ENCODE measurements at places on chromosomes 11 and 22.

GRCh38 chr11:125649465-125650166, 24.7 kb downstream of the CHEK1 start:
- DNase-seq, result no peak

GRCh38 chr11:9580894-9581293, 7.4 kb downstream of the WEE1 start:
- no peak for DNase-seq

GRCh38 chr11:111878385-111878848, 548 bp downstream of the FDXACB1 start:
- no peak for DNase-seq

DNA sequence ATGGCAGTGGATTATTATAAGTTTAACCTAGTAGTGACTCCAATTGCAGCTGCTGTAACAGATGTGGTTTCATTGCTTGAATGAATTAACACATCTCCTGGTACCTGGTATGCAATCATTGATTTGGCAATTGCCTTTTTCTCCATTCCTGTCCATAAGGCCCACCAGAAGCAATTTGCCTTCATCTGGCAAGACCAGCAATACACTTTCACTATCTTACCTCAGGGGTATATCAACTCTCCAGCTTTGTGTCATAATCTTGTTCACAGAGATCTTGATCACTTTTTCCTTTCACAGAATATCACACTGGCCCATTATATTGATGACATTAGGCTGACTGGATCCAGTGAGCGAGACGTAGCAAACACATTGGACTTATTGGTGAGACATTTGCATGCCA, 128.7 kb upstream of the ZC3H12C start:
- DNase-seq, result no peak

- DNase-seq, result no peak
Measured at GRCh38 chr11:73461964-73462363, 85.8 kb downstream of the RELT start.

DNA sequence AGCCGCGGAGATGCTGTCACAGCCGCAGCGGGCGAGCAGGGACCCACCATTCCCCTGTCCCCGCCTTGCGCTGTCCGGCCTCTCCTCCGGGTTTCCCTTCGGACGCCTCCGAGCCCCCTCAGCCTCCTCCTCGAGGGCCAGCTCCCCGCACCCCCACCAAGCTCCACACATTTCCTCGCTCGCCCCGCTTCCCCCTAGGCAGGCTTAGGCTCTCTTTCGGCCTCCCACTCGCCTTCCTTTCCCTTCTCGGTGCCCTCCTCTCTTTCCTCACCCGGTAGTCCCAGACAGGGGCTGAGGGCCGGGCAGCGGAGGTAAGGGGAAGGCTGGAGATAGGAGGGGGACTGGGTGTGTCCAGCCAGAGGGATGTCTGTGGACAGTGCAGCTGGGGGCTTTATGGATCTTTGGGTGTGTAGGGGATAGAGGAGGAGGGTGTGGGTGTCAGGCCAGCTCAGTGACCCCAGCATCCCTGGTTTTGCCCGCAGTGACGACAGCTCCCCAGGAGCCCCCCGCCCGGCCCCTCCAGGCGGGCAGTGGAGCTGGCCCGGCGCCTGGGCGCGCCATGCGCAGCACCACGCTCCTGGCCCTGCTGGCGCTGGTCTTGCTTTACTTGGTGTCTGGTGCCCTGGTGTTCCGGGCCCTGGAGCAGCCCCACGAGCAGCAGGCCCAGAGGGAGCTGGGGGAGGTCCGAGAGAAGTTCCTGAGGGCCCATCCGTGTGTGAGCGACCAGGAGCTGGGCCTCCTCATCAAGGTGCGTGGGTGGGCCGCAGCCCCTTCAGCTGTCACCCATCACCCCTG, 1.6 kb downstream of the KCNK4 start:
- DNase-seq, result no peak

- DNase-seq, result no peak
Measured at GRCh38 chr11:57279116-57279515, 42.1 kb upstream of the APLNR start.

DNA sequence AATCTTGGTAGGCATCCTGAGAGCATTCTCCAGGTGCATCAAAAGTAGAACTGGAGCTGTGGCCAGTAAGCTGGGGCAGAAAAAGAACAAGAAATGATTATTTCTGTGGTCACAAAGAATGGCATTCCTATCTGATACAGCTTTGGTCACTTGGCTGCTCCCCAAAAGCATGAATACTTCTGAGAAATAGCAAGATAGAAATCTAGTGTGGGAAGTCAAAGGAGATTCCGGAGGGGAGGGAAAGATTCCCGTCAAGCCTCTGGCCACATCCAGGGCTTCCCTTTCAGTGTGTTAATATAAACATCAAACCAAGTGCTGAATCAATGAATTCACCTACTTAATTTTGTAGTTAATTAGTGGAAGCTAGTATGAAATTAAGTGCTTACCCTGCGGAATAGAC, 1185.4 kb downstream of the LRRC4C start:
- no peak for DNase-seq

DNA sequence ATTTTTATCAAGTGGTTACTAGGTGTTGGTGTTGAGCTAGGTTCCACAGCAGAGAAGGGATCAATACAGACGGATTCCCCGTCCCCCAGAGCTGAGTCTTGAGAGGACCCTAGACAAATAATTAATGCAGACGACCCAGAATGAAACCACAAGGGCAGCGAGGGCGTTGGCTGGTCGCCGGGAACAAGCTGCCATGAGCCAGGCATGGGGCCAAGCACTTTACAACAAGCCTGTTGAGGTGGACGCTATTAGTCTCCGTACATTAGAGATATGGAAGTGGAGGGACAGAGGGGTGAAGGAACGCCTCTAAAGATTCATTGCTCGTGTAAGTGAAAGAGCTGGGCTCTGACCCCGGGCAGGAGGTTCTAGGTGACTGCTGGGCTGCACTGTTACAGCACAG, 77.1 kb upstream of the EIF3D start:
- no peak for DNase-seq

DNA sequence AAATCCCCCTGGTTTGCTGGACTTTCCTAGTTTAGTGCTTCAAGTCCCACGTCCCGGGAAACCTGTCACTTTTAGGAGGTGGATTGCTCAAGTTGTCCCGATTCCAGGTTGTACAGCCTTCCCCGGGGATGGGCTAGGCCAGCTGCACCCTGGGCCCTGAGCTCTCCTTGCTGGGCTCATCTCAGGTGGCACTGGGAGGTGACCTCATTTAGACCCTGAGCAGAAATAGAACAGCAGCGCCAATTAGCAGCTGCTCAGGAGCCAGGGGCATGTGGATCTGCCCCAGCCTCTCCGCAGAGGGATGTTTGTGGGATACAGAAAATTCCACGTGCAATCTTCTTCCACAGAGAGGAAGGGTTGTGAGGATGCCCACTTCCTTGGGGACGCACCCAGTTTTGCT, 9.6 kb upstream of the CERK start:
- DNase-seq, result no peak

- no peak for DNase-seq
Measured at GRCh38 chr11:129075757-129076156, 116.4 kb downstream of the ARHGAP32 start.

DNA sequence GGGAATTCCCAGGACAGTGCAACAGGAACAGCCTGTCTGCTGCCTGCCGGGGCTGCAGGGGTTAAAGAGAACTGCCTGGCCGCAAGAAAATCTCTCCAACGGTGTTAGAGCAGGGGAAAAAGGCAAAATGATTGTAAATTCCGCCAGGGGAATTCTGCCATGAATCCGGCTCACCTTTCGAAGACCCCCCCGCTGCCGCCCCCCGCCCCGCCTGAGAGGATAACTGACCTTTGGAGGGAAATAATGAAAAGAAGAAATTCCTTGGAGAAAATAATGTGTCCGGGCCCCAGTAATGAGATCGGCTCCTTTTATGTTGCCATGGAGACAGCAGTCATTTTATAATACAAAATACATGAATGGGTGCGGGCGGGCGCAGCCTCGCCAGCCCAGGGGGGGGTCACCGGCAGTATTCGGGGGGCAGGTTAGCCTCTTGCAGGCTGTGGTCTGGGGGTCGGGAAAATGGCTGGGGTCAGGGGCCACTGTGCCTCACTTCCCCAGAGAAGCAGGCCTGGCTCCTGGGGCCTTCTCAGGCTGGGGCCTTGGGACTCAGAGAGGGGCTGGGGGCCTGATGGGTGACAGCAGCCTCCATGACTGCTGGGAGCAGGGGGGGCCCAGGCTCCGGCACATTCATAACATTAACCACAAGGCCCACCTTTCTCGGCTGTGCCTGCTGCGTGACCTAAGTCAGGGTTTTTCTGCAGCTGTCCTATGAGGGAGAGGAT, 228.1 kb downstream of the MN1 start:
- no peak for DNase-seq

GRCh38 chr11:66861774-66862558, 5.1 kb downstream of the LRFN4 start:
- no peak for DNase-seq

- no peak for DNase-seq
Measured at GRCh38 chr11:119335655-119336543, 1.6 kb downstream of the RNF26 start.

DNA sequence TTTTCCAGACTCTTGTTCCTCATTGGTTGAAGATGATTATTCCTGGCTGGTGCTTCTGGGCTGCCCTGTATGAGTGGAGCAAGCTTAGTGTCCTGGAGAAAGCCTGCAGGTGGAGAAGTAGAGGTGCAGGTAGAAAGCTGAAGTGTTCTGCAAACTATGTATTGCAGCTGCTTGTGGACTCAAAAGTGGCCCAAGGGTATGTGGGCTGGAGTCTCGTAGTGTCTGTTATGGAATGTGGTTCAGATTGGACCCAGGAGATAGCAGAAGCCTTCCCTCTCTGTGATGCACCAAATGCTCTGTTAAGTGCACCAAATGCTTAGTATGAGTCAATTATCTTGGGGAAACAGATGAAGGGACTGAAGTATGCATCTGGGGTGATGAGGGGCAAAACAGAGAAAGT, 122.8 kb upstream of the CCDC90B start:
- DNase-seq, result no peak

- DNase-seq, result no peak
Measured at GRCh38 chr11:11451501-11452005, 98.5 kb upstream of the CSNK2A3 start.

- DNase-seq, result no peak
Measured at GRCh38 chr11:120819003-120819402, 204.9 kb upstream of the TBCEL start.

DNA sequence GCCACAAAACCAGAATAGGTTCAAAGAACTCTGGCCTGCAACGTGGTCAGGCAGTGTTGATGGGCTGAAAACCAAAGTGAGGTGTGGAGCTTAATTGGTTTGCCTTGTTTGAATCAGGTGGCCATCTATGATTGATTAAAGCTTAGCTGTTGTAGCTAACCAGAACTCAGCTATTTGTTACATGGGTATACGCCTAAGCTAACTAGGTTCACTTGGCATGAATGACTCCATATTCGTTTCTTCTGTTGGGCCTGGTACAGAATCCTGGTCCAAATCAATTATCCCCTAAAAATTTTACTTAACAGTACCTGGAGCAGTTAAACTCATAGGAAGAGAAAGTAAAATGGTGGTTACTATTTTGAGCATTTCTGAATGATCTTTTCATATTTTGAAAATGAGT, 7.7 kb upstream of the BAIAP2L2 start:
- DNase-seq, result no peak

DNA sequence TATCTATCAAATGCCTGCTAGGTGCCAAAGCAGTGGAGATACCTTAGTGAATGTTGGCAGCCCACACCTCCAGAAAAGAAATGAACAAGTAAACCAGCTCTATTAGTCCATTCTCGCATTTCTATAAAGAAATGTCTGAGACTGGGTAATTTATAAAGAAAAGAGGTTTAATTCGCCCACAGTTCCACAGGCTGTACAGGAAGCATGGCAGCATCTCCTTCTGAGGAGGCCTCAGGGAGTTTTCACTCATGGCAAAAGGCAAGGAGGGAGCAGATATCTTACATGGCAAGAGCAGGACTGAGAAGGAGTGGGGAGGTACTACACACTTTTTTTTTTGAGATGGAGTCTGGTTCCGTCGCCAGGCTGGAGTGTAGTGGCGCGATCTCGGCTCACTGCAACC, 18.7 kb upstream of the ZC3H12C start:
- DNase-seq, result no peak

GRCh38 chr22:27975381-27976013, 56.4 kb upstream of the PITPNB start:
- no peak for DNase-seq

- no peak for DNase-seq
Measured at GRCh38 chr11:3684129-3684818, 13.1 kb upstream of the CHRNA10 start.

- DNase-seq, result no peak
Measured at GRCh38 chr11:125281831-125282595, 117.5 kb downstream of the PKNOX2 start.

DNA sequence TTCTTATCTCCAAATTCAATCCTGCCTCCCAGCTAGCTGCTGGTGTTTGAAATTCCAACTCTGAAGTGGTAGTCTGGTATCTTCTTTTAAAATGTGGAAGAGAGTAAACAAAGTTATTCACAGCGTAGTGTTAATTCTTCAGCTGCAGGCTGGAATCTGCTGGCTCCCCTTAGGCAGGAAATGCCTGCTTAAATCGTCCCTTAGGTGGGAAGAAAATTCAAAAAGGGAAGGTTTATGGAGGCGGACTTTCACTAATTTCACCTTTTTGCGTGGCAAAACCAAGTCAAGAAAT, 439.0 kb upstream of the CCDC90B start:
- no peak for DNase-seq

- no peak for DNase-seq
Measured at GRCh38 chr11:47553406-47553743, 443 bp upstream of the CELF1 start.

DNA sequence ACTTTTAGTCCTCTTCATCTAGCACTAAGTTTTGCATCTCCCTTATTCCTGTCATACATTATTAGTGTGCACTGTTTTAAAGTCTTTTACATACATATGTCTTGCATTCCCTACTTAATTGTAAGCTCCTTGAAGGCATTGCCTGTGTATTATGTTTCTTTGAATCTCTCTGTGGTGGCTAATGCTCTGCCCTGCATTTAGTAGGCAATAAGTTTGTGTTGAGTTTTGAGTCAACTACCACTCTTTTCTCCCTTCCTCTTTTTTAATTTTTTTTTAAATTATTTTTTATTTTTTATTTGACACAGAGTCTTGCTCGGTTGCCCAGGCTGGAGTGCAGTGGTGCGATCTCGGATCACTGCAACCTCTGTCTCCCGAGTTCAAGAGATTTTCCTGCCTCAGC, 78.9 kb downstream of the ZBTB16 start:
- no peak for DNase-seq

DNA sequence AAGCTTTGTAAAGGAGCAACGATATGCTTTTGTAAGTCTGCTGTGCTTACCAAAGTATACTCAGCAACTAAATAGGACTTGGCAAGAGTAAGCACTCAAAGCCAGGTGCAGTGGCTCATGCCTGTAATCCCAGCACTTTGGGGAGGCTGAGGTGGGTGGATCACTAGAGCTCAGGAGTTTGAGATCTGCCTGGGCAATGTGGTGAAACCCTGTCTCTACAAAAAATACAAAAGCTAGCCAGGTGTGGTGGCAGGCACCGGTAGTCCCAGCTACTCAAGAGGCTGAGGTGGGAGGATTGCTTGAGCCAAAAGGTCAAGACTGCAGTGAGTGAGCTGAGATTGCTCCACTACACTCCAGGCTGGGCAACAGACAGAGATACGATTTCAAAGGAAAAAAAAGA, 67.5 kb downstream of the PAK1 start:
- no peak for DNase-seq

GRCh38 chr11:129319201-129319600, 56.4 kb upstream of the BARX2 start:
- DNase-seq, result no peak

- no peak for DNase-seq
Measured at GRCh38 chr11:1771700-1772099, 8.0 kb upstream of the CTSD start.

- DNase-seq, result no peak
Measured at GRCh38 chr11:66637557-66638176, 836 bp upstream of the RBM4 start.
